ENCODE measurements at places on chromosomes 1 and 21.
A peak's percentile ranks its signal among the peaks of the same experiment; 100 is the strongest.

DNA sequence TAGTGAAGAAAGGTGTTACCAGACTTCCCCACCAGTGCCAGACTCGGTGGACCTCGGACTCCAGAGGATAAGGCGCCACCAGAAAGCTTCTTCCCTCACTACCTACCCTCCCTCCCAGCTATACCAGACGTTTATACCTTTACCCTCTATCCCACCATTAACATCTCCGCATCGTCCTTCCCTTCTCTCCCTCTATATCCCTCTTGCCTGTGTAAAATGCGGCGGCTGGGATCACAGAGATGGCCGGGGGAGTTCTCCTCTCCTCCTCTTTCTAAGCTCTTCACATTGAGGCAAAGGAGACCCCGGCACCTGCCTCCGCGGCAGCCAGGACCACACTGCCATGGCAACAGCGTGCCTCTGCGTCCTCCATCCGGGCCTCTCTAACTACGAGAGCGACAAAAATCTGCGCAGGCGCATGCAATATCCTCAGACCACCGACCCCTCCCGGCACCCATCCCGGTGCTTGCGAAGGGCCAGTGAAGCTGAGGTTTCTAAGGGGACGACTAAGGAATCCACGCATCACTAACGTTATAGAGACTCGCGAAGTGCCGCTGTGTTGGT, at the start of gene CCDC181:
Gene CCDC181, minus strand, starts transcription at position 394 of the 561 bp plus-strand sequence. CDS start 2,547 bp downstream, outside the sequence.
- H3K4me3 ChIP-seq, result peak within 1 kb of the TSS; percentile 51
- H3K36me3 ChIP-seq, result no peaks in the 10 kb centered on the region
- peak; percentile 65 for DNase-seq
- H3K27me3 ChIP-seq, result peaks cover 20% of the 10 kb centered on the region
- no peak within 1 kb of the TSS for H3K27ac ChIP-seq
- H3K4me1 ChIP-seq, result no peaks in the 10 kb centered on the region

- no peak for DNase-seq
- H3K27me3 ChIP-seq, result no peaks in the 10 kb centered on the region
- H3K27ac ChIP-seq, result no peak overlapping the region
Measured at GRCh38 chr1:50476800-50477199, 53.6 kb upstream of the DMRTA2 start.

- no peak overlapping the region for H3K4me3 ChIP-seq
- no peaks in the 10 kb centered on the region for H3K4me1 ChIP-seq
- H3K27ac ChIP-seq, result no peak overlapping the region
- no peak for DNase-seq
Measured at GRCh38 chr1:185478877-185479276, 161.8 kb upstream of the IVNS1ABP start.

DNA sequence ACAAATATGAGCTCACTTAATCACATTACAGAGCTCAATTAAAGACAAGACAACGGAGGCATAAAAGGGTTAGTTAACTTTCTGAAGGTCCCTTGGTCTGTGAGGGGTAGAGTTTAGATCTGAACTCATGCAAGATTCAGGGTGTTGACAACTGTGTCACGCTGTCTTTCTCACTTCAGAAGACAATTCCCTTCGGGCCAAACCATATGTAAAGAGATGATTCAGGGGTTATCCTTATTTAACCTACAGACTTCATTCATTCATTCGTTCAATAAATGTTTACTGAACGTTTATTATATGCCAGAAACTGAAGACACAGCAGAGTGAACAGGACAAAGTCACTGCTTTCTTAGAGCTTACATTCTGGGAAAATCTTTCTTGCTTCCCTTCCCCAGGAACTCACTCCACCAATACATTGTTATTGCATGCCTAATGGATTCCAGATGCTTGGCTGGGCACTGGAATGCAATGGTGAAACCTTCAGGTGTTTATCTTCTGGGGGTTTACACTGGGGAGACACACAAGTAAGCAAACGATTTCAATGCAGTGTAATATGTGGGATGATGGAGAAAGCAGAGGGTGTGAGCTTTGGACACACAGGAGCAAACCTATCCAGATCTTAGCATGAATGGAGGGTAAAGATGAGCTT, 6.4 kb downstream of the XCL1 start:
- no peak overlapping the region for H3K27ac ChIP-seq
- no peak overlapping the region for H3K4me3 ChIP-seq
- no peaks in the 10 kb centered on the region for H3K36me3 ChIP-seq
- no peak for DNase-seq
- H3K4me1 ChIP-seq, result no peaks in the 10 kb centered on the region

DNA sequence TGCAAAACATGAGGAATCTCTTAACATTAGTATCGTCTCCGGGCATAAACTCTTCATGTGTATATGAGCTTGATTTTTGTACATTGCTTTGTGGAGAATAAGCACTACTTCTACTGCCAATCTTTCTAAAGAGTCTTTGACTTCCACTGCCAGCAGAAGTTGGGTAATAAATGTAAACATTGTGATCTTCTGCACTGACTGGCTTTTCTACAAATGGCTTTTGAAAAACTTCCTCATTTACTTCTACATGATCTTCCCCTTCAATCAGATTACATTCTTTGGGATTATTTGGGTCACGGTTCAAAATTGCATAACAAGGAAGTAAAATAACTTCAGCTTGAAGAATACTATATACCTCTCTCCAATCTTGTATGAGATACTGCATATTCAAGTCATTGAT, 30.4 kb upstream of the SLC44A5 start:
- H3K27me3 ChIP-seq, result no peaks in the 10 kb centered on the region
- no peaks in the 10 kb centered on the region for H3K4me1 ChIP-seq
- H3K4me3 ChIP-seq, result no peak overlapping the region
- no peaks in the 10 kb centered on the region for H3K36me3 ChIP-seq
- no peak overlapping the region for H3K27ac ChIP-seq

Measured in naive thymus-derived CD4-positive, alpha-beta T cell (primary cell).